ENCODE measurements at places on chromosomes 11 and 22. TPM values are rescaled to one million over a fixed set of nuclear protein-coding genes. Genes with fewer than 3 reads are reported as not detected.

SMARCB1 gene
- 81.2 TPM for total RNA-seq

DNA sequence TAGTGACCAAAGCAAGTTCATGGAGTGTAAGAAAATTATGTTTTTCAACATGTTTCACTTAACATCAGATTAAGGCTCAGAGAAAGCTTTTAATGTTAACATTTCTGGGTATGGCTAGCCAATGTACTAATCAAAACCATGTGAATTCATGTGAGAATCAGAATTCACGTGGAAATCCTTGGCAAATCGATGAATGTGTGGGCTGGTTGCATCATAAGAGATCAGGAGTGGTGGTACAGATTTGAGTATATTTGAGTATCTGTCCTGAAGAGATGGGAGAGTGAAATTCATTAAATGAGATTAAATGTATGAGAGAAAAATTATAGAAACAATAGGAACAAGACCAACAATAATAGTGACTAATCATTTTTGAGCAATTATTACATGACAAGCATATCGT, 638.6 kb upstream of the ANO5 start:
- no peak for DNase-seq

DNA sequence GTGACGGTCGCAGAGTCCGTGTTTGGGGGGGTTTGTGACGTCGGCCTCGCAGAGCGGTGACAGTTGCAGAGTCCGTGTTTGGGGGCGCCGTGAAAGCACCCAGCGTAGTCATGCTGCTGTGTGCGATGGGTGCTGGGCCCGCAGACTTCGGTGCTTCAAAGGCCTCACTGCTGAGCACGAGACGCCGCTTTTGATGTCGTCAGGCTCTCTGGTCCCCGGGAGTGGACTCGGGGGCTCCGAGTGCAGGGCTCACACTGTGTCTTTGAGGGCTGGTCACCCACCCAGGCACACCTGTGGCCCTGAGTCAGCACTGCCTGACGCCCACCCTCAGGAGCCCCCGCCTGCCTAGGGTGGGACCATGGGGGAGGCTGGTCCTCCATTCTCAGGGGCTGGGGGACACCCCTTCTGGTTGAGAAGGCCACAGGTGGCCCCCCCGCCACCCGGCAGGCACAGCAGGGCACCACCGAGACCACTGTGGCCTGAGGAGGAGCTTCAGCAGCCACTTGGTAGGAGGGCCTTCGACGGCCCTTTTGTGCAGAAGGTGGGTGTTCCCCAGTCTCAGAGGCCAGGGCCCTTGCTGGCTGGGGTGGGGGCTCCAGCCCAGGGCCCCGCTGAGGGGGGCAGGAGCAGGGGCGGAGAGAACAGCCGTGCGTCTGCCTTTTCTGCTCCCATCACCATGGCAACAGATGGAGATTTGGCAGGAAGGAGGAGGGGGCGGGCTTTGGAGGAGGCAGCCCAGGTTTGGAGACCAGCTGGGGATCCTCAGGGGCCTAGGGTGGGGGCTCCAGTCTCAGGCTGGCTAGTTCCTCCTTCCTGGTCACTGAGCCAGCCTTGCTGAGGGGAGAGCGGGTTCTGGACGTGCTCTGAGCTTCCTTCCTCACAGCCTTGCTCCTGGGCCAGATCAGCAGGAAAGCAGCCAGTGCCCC, 20.9 kb downstream of the BRSK2 start:
- no peak for DNase-seq

GRCh38 chr11:59199546-59200422, 12.9 kb downstream of the MPEG1 start:
- no peak for DNase-seq

- DNase-seq = no peak
Observed at GRCh38 chr11:63504054-63504453, 1.8 kb upstream of the LGALS12 start.
